Inflammatory macrophage treated with lipopolysaccharide for 4 hours (primary cell): ENCODE measurements at places on chromosomes 1 and 21.

DNA sequence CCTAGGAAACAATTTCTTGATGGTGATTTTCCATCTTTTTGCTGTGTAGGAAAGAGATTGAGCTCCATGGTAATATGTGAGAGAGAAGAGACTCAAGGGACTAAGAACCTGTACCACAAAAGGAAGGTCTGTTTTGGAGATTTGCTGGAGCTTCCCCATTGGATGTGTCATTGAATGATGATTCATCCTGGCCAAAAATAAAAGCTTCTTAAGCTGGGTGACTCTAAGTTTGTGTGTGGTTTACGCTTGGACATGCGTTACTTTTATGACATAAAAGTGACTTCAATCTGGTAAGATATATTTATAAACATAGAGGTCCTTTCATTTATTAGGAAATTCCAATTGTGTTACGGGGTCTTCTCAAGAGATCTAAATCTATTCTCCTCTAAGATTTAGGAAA, 17.4 kb upstream of the IL19 start:
- DNase-seq = peak; percentile 89

- DNase-seq = no peak
Measured at GRCh38 chr21:45320261-45321025, 32.7 kb upstream of the POFUT2 start.

- no peak for DNase-seq
Measured at GRCh38 chr1:219184337-219184736, 10.7 kb downstream of the LYPLAL1 start.

DNA sequence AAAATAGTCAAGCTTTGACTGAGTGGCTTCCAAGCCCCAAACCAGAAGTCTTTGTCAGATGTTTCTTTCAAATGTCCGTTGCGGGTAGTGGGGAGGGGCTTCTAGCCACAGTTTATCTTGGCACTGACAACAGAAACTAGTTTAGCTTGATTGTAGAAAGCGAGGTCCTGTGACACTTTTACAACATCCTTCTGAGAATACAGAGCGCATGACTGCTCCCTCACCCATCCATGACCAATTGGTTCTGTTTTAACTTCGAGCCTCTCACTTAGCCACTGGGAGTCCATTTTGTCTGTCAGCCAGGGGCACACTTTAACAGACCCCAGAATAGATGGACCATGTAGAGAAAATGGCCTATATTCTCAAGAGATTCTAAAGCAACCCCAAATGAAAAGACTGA, 199.2 kb upstream of the ST6GALNAC5 start:
- DNase-seq = no peak

DNA sequence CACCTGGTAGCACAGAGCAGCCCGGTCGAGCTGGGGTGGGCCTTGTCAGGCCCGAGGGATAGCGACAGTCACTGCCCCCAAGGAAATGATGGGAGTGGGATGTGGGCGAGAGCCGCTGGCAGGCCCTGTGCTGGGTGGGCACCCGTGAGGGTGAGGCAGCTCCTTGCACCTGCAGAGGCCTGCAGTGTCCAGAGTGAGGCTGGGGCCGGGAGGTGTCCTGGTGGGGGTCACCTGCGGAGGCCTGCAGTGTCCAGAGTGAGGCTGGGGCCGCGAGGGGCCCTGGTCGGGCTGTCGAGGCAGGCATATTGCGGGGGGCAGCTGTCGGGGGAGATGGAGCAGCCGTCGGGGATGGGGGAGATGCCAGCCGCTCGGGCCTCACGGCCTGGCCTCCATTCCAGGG, 49.5 kb downstream of the SLC19A1 start:
- DNase-seq = no peak

- DNase-seq = no peak
Measured at GRCh38 chr21:25369524-25370300, 237.6 kb downstream of the MRPL39 start.
